Left renal pelvis (tissue), 4 donors: ENCODE measurements at places on chromosomes 7 and 10. TPM values are rescaled to one million over a fixed set of nuclear protein-coding genes. Genes with fewer than 3 reads are reported as not detected.

Gene NODAL
- 0.66 TPM for polyA plus RNA-seq

Gene SPAG6
- 1.4 TPM for polyA plus RNA-seq

- DNase-seq, result no peak
These were observed 35.5 kb upstream of the KCNMA1 start for GRCh38 chr10:77673101-77673500.

- no peak for DNase-seq
These were observed 62.5 kb upstream of the KCNMA1 start for GRCh38 chr10:77700086-77700485.

GRCh38 chr10:113961182-113962031 is 82.3 kb upstream of the ADRB1 start:
- no peak for DNase-seq

DNA sequence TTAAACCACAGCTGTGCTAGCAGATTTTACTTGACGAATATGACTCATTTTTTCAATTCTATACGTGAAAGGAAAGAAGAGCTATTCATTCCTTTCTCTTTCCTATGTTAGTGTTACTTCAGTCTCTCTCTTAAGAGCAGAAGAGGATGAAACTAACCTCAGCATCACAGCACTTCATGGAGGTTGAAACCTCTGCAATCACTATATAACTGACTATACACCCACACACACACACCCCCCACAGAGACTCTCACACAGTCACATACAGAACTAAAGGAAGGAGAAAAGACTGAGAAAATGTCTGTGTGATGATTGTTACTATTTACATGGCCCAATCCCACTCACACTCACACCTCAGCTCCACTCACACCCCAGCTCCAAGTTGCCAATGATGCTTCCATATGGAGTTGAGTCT is 104.2 kb downstream of the KIF20B start:
- DNase-seq, result no peak

DNA sequence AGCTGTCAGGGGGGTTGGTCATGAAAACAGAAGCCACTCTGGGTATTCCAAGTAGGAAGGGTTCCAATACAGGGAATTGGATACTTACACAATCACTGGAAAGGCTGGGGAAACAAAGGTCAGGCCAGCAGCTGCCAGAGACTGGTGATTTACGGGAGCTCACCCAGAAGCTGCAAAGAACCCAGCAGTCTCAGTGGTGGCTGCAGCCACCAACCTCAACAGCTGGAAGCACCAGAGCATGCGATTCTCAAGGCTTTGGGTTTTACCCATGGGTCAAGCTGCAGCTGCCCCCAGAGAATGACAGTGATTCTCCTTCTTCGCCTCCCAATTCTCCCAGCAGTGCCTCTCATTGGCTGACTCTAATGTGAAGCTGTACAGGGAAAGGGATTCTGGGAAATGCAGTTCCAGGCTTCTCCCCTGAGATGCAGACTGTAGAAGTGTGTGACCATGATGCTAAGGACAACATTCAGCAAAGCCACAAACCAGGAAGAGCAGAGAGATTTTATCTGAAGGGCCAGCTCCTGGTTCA is 107.2 kb upstream of the TCF7L2 start:
- DNase-seq, result peak; percentile 16
